Activated CD4-positive, alpha-beta T cell treated with anti-CD3 and anti-CD28 coated beads, Interleukin-2, amount 50 U/mL, for 1 hour (primary cell): ENCODE measurements at places on chromosomes 16 and 17.
A peak's percentile ranks its signal among the peaks of the same experiment; 100 is the strongest.

GRCh38 chr17:13775450-13775849 is 173.7 kb upstream of the HS3ST3A1 start:
- no peak for DNase-seq

- DNase-seq: no peak
Observed at GRCh38 chr16:79707876-79708275, 107.3 kb upstream of the MAF start.

DNA sequence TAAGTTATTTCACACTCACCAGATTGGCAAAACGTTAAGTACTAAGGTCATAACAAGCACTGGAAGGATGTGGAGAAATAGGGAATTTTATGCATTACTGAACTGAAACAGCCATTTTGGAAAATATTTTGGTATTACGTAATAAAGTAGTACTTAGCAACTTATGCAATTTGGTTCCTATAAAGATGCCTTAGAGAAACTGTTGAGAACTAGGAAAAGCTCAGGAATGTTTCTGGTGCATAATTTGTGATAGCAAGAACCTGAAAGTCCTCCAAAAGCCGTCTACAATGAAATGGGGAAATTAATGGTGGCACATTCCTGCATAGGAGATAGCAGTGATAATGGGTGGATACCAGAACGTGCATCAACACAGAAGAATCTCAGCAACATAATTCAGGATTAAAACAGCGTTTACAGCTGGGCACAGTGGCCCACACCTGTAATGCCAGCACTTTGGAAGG is 472.5 kb downstream of the WWOX start:
- no peak for DNase-seq

- no peak for DNase-seq
Observed at GRCh38 chr17:17350491-17351355, 47.5 kb downstream of the NT5M start.

DNA sequence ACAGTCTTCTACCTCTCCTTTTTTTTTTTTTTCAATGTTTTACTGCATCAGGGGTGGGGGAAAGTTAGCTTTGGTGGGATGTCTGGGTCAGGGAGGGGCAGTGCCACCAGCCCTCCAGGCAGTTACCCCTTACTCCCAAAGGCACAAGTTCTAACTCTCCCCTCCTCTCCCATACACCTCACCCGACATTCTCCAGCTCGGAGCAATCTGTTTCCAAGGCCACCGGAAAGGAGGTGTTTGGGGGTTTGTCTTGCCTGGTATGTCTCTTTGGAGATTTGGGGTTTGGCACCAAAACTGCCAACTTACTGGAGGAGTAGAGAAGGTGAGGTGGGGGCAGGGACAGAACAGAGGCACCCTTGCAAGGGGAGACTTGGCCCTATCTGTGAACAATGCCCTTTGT is 4.7 kb downstream of the DLX3 start:
- no peak for DNase-seq

DNA sequence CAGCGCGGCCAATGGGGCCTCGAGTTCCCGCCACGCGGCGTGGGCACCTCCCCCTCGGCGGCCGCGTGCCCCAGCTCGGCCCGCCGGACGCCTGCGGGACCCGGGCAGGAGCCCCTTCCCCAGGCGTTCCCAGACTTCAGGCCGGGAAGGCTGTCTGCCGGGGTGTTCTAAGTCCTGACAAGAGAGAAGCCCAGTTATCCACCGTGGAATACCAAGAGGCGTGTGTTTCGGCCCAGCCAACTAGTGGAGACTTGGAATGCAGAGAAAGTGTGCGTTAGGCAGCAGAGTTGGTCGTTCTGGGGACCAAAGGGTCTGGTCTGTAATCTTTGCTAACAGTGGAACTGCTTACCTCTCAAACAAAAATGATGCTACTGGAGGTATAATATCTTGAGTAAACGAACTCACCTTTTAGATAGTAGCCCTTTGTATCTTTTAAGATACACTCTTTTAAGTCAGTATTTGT is 251 bp upstream of the HSF5 start:
- no peak for DNase-seq

GRCh38 chr16:19389246-19389645 is 28.4 kb upstream of the TMC5 start:
- peak; percentile 24 for DNase-seq

DNA sequence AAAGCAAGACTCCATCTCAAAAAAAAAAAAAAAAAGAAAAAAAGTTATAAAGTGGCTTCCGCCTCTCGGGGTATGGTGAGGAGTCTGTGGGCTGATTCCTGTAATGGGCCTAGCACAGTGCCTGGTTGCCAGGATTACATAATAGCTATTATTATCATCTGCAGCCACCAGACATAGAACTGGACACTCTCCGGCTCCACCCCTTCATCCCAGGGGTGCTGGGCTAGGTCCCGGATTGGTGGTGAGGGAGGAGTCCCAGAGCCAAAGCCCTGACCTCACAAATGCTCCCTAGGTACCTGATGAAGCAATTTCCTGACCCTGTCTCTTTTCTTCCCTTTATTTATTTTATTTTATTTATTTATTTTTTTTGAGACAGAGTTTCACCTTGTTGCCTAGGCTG is 11.6 kb upstream of the ADGRG1 start:
- DNase-seq: no peak

DNA sequence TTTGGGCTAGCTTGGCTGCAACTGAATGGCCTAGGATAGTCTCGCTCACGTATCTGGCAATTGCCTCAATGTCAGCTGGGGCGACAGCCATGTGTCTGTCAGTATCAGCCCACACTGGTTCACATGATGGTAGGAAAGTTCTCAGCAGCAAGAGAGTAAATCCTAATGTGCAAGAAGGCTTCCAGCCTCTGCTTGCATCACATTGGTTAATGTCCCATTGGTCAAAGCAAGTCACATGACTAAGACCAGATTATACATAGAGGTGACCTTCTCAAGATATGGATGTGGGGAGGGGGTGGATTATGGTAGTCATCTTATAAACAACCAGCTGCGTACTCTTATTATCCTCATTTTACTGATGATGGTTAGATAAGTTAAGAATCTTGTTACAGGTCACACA is 31.0 kb downstream of the CHP2 start:
- DNase-seq: no peak

DNA sequence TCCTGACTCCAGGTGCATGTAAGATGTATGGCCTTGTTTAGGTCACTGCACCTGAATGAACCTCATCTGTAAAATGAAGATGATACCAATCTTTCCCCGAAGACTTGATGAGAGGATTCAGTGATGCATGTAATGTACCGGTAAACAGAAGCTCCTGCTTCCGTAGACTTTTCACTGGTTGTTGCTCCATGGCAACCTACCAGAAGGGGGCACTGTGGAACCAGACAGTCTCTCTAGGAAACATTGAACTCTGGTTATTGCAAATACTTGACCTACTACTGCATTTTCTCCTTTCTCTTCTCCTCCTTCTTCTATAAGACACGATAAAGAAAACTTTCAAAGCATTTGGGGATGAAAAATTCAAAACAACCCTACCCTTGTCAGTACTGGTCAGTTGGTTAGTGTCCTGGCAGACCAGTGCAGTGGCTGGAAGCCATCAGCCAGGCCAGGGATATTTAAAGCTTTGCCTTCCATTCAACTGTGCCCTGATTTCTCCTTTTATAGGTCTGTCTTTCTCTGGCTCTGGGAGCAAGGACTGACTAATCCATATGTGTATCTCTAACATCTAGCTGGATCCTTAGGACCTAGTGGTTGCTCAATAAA is 667.4 kb upstream of the SALL1 start:
- no peak for DNase-seq

DNA sequence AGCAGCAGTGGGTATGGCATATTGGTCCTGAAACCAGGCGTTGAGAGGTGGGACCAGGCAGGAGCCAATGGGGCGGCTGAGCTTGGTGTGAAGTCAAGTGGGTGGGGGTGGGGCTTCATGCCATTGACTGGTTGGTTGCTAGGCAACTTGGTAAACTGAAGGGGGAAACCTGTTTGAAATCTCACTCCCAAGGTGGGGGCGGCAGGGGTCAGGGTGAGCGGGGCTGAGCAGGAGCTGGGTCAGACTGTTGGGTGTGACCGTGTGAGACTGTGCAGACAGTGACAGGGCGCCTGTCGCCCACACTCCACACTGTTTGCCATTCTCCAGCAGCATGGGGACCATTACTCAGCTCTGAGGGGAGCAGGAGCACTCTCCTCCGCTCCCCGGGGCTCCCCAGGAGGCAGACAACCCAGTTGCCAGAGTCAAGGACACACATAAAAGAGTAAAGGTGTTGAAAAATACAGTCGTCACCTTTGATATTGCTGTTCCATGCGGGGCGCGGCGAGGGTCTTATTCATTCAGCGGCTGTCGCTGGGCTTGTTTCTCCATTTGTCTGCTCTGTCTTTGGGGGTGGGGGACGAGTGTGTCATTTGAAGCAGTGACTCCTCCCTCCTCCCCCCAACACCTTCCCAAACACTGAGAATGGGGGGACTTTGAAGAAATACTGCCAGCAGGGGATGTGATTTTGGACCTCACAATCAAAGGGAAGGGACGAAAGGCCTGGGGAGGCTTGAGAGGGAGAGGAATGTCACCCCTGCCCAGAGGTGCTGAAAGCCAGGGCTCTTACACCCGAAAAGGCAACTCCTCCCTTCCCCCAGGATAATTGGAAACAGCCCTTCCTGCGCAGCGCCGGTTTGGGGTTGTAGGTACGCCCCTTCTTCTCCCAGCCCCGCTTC is 1.2 kb upstream of the EFNB3 start:
- no peak for DNase-seq

GRCh38 chr16:51922476-51922875 is 624.5 kb downstream of the TOX3 start:
- DNase-seq: no peak

DNA sequence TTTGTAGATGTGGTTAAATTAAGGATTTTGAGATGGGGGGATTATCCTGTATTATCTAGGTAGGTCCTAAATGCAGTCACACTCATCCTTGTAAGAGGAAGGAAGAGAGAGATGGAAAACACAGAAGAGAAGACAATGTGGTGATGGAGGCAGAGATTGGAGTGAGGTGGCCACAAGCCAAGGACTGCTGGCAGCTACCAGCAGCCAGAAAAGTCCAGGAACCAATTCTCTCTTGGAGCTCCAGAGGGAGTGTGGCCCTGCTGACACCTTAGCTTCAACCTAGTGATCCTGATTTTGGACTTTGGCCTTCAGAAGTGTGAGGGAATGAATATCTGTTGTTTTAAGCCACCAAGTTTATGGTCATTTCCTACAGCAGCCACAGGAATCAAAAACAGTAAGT is 18.0 kb downstream of the MAPT start:
- DNase-seq: no peak
